Hematopoietic multipotent progenitor cell (in vitro differentiated cells): ENCODE measurements at places on chromosomes 1 and 21.

GRCh38 chr1:64895500-64895899, 70.8 kb downstream of the JAK1 start:
- DNase-seq = peak; percentile 9

DNA sequence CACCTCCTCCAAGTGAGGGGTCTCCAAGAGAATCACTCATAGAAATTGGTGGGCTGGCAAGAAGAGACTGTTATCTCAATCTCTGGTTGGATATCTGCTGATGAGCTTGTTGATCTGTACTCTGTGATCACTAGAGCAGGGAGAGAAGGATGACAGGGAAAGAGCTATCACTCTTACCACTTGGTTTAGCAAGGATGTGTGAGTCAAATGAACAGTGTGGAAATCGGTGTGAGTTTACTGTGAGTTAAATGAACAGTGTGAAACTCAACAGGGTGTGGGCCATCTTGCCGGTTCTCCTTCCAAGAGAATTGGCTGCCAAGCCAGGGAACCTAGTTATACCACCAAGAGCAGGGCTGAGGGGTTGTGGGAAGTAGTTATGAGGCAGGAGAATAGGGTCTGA, 33.3 kb upstream of the CD1D start:
- no peak for DNase-seq

DNA sequence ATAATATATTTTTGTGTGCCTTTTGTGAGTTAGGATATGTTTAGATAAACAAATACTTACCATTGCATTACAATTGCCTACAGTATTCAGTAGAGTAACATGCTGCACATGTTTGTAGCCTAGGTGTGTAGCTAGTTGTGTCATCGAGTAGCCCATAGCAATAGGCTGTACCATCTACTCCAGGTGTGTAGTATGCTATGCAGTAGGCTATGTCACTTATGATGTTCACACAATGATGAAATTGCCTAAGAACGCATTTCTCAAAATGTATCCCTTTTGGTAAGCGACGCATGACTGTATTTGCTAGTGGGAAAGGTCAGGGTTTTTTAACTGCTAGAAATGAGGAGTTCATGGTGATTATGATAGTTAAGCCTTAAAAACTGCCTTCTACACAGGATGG, 30.0 kb upstream of the B3GALT5 start:
- no peak for DNase-seq

- DNase-seq = no peak
Observed at GRCh38 chr1:170354246-170354645, 177.7 kb upstream of the GORAB start.

- DNase-seq = no peak
Observed at GRCh38 chr1:209291715-209292114, 291.8 kb upstream of the CAMK1G start.

- DNase-seq = peak; percentile 28
Observed at GRCh38 chr1:187621951-187622350, 793.2 kb downstream of the PLA2G4A start.

DNA sequence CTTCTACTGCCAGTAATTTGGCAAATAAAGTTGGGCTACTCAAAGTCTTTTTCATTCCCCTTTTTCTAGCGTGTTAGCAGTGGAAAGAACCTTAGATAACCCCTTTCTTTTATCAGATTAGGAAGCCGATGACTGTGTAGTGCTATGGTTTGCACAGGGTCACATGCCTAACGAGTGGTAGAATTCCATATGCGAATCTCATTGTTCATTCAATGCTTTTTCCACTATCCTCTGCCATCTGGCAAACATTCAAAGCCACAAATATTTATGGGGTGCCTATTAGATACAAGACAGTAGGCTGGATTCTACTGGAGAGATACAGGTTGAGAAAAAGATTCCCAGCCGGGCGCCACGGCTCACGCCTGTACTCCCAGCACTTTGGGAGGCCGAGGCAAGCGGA, 14.9 kb upstream of the IER5 start:
- no peak for DNase-seq
